ENCODE measurements at places on chromosomes 6 and 20.

- no peaks in the 10 kb centered on the region for H3K4me1 ChIP-seq
- peaks cover 4% of the 10 kb centered on the region for H3K27me3 ChIP-seq
- no peak overlapping the region for H3K4me3 ChIP-seq
- no peaks in the 10 kb centered on the region for H3K36me3 ChIP-seq
- no peak overlapping the region for H3K27ac ChIP-seq
Observed at GRCh38 chr6:111210194-111210728, 123.0 kb downstream of the SLC16A10 start.

GRCh38 chr6:151374036-151374683, 17.2 kb downstream of the ZBTB2 start:
- H3K36me3 ChIP-seq = peaks cover 28% of the 10 kb centered on the region
- no peak for DNase-seq
- no peaks in the 10 kb centered on the region for H3K27me3 ChIP-seq
- peaks cover 78% of the 10 kb centered on the region for H3K4me1 ChIP-seq

GRCh38 chr6:79949233-79949632, 1.9 kb upstream of the ELOVL4 start:
- no peaks in the 10 kb centered on the region for H3K36me3 ChIP-seq
- H3K27ac ChIP-seq = no peak overlapping the region
- DNase-seq = peak; percentile 40
- peaks cover 34% of the 10 kb centered on the region for H3K27me3 ChIP-seq
- H3K4me3 ChIP-seq = no peak overlapping the region

DNA sequence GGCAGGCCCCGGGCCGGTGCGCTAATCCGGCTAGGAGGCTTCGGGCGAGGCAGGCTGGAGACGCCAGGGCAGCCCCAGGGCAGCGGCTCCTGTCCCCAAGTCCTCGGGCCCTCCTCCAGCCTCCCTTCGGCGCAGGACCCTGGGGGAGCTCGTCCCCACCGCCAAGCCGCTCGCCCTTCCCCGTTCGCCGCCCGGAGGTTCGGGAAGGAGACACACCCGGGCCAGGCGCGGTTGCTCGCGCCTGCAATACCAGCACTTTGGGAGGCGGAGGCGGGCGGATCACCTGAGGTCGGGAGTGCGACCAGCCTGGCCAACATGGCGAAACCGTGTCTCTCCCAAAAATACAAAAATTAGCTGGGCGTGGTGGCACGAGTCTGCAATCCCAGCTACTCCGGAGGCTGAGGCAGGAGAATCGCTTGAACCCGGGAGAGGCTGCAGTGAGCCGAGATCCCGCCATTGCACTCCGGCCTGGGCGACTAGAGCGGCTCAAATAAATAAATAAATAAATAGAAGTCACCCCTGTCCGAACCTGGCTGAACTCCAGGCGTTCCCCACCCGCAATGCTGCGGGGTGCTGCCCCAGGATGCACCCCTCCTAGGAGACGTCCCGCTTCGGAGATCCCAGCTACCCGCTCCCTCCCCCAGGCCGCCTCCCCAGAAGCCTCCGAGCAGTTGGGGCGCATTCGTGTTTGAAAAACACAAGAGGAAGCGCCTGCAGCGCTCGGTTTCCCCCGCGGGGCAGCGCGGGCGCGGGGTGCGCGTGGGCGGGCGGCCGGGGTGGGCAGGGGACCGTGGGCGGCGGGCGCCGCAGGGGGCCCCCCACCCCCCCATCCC, 27.5 kb downstream of the SERPINB9 start:
- H3K4me3 ChIP-seq = peak overlapping the region; percentile 74
- no peak for DNase-seq
- H3K27me3 ChIP-seq = no peaks in the 10 kb centered on the region
- peak overlapping the region; percentile 77 for H3K27ac ChIP-seq

GRCh38 chr6:90605749-90606340, 19.0 kb upstream of the MAP3K7 start:
- peaks cover 7% of the 10 kb centered on the region for H3K4me1 ChIP-seq
- H3K36me3 ChIP-seq = no peaks in the 10 kb centered on the region
- H3K4me3 ChIP-seq = no peak overlapping the region
- no peak for DNase-seq

- no peaks in the 10 kb centered on the region for H3K36me3 ChIP-seq
- H3K4me3 ChIP-seq = no peak overlapping the region
- H3K27ac ChIP-seq = no peak overlapping the region
- H3K4me1 ChIP-seq = no peaks in the 10 kb centered on the region
Observed at GRCh38 chr20:1881240-1881835, 13.9 kb upstream of the SIRPA start.

DNA sequence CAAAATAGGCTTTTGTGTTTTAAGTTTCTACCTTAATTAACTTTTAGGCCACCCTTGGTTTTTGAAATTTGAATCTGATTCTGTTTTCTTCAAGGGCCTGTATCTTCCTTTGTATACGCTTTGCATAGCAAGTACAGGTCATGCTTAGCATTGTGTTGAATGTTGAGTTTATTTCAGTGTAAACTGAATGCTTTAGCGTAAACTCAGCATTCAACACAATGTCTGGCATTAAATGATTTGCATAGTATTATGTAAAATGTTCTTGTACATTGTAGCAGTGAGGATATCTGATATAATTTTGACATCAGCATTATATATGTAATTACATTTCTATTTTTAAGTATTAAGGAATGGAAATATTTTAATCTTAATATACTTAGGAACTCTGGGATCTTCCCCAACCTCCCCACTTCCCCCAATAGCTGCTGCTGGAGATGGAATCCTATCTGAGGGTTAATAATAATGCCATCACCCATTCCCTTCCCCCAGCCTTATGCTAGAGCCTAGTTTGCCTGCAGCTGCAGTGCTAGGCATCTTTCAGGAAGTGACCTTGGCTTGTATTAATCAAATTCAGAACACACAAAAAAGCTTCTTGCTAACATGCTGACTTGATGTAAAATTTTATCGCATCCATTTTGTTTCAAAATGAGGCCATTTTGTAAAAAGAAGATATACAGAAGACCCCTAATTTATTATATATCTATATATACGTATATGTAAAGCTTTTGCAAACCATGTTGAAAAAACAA, 73.1 kb downstream of the NCOA3 start:
- DNase-seq = no peak
- H3K36me3 ChIP-seq = peaks cover 28% of the 10 kb centered on the region
- no peaks in the 10 kb centered on the region for H3K27me3 ChIP-seq
- H3K27ac ChIP-seq = no peak overlapping the region
- peaks cover 76% of the 10 kb centered on the region for H3K4me1 ChIP-seq

DNA sequence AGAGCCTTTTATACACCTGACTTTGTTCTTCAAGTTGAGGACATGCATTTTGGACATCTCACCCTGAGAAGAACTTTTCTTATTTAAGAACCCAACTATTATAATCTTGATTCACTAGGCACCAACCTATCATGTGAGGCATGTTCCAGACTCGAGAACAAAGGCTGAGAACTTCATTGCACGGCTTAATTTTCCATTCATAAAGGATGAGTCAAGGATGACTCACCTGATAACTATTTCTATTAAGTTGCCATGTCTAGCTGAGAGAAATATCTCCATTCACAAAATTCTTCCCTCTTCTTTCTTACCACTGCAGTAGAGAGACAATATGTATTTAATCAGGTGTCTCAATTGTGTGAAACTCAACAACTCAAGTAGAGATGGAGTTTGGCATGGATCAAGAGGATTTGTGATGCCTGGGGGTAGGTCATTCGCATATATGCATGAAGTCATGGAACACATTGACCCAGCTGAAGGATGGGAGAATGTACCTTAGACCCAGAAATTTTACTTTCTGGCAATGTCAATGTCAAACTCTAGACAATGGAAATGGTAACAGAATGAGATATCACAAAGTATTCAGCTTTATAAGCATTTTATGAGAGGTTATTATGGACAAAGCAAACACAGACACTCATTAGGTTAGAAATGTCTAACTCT, 208.7 kb upstream of the PRND start:
- no peaks in the 10 kb centered on the region for H3K36me3 ChIP-seq
- DNase-seq = no peak

DNA sequence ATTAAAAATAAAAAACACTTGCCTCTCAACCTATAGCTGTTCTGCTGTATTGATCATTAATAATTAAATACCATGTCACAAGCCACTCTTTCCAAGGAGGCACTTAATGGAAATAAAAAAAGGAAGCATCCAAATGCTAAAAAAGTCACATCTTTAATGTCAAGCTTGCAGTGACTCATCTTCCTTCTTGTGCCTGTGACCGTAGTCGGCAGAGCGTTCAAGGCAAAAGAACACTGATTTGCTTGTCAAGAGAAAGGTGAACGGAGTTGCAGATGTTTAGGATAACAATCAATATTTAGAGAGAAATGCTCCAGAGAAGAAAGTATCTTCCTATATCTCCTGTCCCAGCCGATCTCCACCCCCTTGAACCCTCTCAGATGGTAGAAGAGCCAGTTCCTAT, 341.0 kb upstream of the OPRM1 start:
- H3K36me3 ChIP-seq = no peaks in the 10 kb centered on the region
- no peak overlapping the region for H3K27ac ChIP-seq
- DNase-seq = no peak
- H3K4me3 ChIP-seq = no peak overlapping the region
- H3K4me1 ChIP-seq = no peaks in the 10 kb centered on the region
- H3K27me3 ChIP-seq = no peaks in the 10 kb centered on the region

DNA sequence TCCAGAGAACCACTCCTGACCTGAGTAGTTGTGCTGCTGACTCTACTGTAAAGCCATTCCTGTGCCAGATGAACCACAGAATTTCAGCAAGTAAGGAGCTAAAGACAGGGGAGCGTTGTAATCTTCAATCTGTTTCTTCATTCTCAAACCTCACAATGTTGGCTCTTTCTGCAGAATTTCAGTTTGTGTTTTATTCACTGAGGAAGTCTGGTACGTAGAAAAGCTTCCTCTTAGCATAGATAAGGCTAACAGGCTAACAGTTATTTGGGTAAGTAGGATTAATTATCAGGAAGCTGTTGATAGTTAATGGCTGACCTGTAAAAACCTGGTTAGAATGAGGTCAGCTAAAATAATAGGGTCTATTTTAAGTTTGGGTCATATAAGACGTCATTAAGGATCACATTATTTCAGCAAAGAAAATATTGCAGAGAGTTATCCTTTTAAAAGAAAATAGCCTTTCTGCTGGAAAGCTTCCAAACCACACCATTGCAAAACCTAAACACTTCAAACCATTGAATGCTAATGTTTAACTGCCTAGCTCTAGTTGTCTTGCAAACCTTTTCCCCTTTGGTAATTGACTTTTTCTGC, 14.1 kb upstream of the TENT5A start:
- H3K27ac ChIP-seq = no peak overlapping the region
- no peaks in the 10 kb centered on the region for H3K4me1 ChIP-seq
- H3K36me3 ChIP-seq = no peaks in the 10 kb centered on the region
- H3K27me3 ChIP-seq = peaks cover 2% of the 10 kb centered on the region
- H3K4me3 ChIP-seq = no peak overlapping the region

GRCh38 chr20:39356908-39357307, 394.8 kb downstream of the DHX35 start:
- no peak for DNase-seq
- H3K4me3 ChIP-seq = no peak overlapping the region

DNA sequence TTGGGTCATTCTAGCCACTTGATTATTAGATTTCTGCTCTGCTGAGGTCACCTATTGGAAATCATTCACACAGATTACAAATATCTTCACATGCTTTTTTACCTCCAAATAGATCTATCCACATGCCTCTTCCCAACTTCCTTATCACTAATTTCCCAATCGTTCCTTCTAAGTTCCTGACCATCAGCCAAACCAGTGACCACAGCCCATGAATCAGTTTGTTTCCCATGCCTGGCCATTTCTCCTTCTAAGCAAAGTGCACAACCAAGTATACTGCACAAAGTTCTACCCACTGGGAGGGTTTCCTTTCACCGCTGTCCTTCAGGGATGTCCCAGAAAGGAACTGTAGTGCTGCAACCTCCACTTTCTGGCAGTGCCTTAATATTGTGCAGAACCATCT, 140.5 kb upstream of the SYNDIG1 start:
- H3K36me3 ChIP-seq = no peaks in the 10 kb centered on the region
- no peaks in the 10 kb centered on the region for H3K4me1 ChIP-seq
- no peak overlapping the region for H3K27ac ChIP-seq
- peaks cover 2% of the 10 kb centered on the region for H3K27me3 ChIP-seq

GRCh38 chr20:22686097-22686496, 101.7 kb upstream of the FOXA2 start:
- H3K4me3 ChIP-seq = no peak overlapping the region
- H3K4me1 ChIP-seq = no peaks in the 10 kb centered on the region
- peaks cover 2% of the 10 kb centered on the region for H3K27me3 ChIP-seq
- no peaks in the 10 kb centered on the region for H3K36me3 ChIP-seq

- H3K27me3 ChIP-seq = no peaks in the 10 kb centered on the region
- no peaks in the 10 kb centered on the region for H3K4me1 ChIP-seq
- no peak overlapping the region for H3K27ac ChIP-seq
- no peak overlapping the region for H3K4me3 ChIP-seq
- H3K36me3 ChIP-seq = peaks cover 14% of the 10 kb centered on the region
Observed at GRCh38 chr6:38080360-38080759, 260.8 kb downstream of the ZFAND3 start.

DNA sequence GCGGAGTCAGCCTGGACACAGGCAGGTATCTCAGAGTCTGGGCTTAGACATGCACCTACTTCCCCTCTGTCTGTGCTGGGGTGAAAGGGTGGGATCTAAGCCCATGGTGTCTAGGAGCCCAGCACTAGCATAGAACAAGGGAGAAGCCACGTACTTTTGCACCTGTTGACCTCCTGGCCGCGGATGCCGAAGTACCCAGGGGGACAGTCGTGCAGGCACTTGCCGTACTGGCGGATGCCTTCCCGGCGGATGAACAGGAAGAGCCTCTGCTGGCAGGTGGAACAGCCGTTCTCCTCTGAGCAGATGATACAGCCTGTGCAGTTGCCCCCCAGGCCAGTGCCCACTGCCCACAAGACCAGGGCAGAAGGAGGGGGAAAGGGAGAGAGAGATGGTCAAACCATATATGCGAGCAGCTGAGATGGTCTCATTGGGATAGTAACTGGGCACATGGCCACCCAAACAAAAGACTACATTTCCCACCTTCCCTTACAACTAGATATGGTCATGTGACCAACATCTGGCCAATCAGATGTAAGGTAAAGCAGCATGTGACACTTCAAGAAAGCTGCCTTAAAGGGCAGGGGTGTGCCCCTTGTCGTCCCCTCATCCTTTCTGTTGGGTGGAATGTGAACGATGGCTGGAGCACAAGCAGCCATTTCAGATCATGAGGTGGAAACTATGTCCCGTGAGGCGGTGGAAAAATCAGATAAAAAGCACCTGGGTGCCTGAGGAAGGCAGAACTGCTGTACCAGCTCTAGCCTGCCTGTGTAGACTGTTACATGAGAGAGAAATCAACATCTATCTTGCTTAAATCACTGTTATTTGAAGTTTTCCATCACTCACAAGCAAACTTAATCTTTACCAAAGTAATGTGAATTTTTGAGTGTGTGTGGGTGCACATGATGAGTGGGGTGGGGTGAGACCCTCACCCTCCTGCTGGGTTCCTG, 34.0 kb downstream of the RSPO4 start:
- no peak overlapping the region for H3K27ac ChIP-seq
- no peaks in the 10 kb centered on the region for H3K36me3 ChIP-seq
- no peaks in the 10 kb centered on the region for H3K4me1 ChIP-seq
- peaks cover 9% of the 10 kb centered on the region for H3K27me3 ChIP-seq
- no peak overlapping the region for H3K4me3 ChIP-seq

GRCh38 chr6:55304747-55305146, 22.5 kb upstream of the GFRAL start:
- H3K4me1 ChIP-seq = no peaks in the 10 kb centered on the region
- H3K27me3 ChIP-seq = no peaks in the 10 kb centered on the region
- H3K36me3 ChIP-seq = no peaks in the 10 kb centered on the region
- DNase-seq = no peak

All from activated T-helper 1 cell treated with anti-CD3 and anti-CD28 coated beads, Interleukin-12 subunit alpha, Interleukin-12 subunit beta, Interleukin-2, Interleukin-4 antibody, amounts not matched to agents 30 ng/mL and 10 ng/mL and 1 ng/mL, durations not matched to agents 14 hours and 24 hours and 36 hours (primary cell).